ENCODE measurements at places on chromosomes 1 and 21.

DNA sequence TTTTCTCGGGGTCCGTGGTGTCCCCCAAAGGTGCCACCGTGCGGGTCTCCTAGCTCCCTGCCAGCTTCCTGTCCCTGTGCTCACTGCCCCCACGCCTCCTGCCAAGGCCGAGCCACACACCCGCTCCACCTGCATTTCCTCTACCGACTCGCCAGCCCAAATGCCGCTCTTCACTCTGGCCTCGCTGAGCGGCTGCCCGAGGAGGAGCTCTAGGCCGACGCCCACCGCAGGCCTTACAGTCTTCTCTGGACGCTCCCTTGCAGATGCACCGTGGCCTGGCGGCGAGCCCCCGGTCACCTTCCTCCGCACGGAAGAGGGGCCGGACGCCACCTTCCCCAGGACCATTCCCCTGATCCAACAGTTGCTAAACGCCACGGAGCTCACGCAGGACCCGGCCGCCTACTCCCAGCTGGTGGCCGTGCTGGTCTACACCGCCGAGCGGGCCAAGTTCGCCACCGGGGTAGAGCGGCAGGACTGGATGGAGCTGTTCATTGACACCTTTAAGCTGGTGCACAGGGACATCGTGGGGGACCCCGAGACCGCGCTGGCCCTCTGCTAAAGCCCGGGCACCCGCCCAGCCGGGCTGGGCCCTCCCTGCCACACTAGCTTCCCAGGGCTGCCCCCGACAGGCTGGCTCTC, 26.3 kb downstream of the FTCD start:
- no peak for DNase-seq

GRCh38 chr1:40783001-40783905, at the start of gene KCNQ4:
KCNQ4 (plus strand) TSS chr1:40783787; CDS start chr1:40784094, 307 bp downstream.
- DNase-seq = no peak

GRCh38 chr1:25809929-25810328, 9.8 kb upstream of the MTFR1L start:
- DNase-seq = no peak

DNA sequence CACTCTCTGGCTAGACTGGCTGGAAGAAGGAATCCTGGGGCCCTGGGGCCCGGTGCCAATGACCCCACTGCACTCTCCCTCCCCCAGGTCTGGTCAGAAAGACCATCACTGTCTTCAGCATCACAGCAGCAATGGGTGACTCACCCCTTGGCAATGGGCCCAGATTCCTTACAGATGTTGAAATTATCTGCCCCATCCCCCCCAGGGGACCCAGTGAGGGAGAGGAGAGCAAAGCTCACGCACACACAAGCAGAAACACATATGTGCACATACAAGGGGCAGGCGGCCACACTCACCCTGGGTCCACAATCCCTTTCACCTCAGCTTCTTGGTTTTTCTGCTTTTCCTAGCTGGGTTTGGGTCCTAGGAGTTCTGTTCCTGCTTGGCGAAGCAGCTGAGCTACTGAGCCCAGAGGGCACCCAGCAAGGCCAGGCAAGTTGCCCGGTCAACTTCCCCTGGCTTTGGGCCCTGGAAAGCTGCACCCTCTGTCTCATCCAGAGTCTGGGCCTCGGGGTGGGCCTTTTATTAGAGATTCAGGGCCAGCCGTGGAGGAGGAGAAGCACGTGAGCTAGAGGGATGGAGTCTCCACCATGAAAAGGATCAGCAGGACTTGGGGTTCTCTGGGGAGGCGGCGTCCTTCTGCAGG, 2.6 kb downstream of the COL16A1 start:
- DNase-seq = peak; percentile 32

DNA sequence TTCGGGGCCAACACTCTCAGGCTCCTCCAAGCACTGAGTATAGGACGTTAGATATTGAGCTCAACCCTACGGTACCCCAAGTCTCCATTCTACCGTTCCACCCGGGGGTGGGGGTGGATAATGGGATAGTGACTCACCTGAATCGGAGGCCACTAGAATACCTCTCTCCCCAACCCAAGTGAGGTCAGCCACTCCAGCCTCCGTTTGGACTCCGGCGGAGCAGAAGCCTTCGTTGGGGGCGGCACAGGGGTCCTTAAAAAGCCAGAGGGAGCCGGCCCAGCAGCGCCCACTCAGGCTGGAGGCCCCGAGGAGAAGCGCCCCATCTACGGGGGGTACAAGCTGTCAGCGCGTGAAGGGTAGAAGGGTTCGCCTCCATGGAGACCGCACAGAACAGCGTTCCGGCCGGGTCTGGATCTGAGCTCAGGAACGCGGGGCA, 556 bp downstream of the WDR77 start:
- no peak for DNase-seq

DNA sequence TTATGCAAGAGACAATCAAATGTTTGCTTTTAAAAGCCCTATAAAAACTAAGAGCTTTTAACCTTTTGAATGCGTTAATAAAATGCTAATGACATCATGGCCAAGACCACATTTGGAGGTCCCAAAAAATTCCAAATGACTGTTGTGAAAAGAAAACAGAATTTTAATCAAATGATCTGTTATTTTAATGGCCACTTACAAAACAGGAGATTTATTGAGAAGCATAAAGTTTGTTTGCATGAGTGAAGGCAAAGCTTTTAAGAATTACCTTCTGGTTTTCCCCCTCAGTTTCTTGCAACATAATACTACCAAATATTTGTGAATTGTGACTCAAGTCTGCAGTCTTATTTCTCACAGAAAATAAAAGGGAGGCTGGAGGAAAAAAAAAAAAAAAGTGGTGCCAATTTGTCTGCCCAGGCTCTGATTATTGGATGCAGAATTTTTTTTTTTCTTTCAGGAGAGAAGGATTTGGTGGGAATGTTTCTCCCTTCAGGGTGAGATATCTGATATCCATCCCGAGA, 60.7 kb downstream of the GORAB start:
- no peak for DNase-seq

DNA sequence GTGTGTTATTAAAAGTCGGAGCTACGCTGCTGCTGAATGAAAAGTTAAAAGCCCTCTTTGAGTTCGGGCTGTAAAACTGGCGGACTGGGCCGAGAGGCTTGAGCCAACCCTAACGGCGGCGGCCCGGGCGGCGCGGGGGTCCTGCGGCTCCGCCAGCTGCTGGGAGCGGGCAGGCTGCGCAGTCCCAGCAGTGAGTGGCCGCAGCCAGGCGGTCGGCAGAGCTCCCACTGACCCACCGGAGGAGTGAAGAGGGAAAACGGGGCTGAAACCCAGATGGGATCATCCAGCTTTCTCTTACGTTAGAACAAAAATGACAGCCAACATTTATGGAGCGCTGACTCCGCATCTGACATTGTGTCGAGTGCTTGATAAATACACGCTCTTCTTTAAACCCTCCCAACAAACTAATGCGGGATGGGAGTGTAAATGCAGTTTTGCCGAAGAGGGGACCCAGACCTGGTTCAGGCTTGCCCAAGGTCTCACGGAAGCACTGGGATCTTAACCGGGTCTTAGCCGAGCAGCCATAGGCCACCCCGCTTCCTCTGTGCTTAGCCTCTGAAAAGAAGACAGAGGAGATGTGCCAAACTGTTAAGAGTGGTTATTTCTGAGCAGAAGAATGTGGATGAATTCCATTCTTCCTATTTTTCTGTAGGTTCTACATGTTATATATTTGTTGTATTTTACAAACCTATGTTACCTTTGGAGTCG, 3.5 kb downstream of the GRHL3 start:
- DNase-seq = no peak

GRCh38 chr1:237774246-237774645, 116.5 kb downstream of the ZP4 start:
- DNase-seq = no peak

- no peak for DNase-seq
Observed at GRCh38 chr1:183417772-183418491, at the start of gene NMNAT2. NMNAT2 (minus strand) TSS chr1:183418380; CDS start chr1:183418267, 113 bp downstream.

- no peak for DNase-seq
Observed at GRCh38 chr1:178417858-178418257, 78.9 kb downstream of the CLEC20A start.

DNA sequence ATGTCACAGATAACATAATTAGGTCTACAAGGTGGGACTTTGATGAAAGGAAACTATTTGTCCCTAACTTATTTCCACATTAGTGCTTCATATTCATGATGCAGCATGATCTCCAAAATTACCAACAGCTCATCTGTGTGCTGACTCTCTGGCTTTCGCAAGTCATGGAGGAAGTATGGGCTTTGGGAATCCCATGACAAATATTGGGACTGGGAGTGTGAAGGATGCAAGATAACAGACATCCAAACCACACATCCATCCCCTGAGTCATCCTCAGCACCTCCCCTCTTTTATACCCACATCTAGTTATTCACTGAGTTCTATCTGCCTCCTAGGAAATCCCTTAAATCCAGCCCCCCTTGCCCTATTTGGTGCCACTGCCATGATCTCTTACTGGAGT, 102.8 kb upstream of the COL24A1 start:
- DNase-seq = no peak

- DNase-seq = no peak
Observed at GRCh38 chr1:117678246-117678977, 72.6 kb downstream of the TENT5C start.

DNA sequence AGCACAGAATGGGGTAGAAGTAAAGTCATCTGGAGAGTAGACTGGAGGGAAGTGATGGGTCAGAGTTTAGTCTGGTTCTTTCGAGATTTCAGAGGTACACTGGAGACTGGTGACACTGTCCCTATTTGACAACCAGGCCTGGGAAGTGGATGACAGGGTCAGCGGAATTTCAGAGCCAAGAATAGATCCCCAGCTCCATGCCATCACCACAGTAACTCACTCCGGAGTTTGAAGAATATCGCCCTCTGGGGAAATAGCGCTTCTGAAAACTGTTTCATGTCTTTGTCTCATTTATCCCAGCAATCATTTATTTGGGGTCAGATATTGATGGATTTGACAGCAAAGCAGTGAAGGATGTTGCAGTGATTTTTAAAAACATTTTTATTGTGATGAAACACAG, 7.6 kb upstream of the NFASC start:
- no peak for DNase-seq

GRCh38 chr1:182555493-182555892, 33.6 kb downstream of the RNASEL start:
- no peak for DNase-seq

DNA sequence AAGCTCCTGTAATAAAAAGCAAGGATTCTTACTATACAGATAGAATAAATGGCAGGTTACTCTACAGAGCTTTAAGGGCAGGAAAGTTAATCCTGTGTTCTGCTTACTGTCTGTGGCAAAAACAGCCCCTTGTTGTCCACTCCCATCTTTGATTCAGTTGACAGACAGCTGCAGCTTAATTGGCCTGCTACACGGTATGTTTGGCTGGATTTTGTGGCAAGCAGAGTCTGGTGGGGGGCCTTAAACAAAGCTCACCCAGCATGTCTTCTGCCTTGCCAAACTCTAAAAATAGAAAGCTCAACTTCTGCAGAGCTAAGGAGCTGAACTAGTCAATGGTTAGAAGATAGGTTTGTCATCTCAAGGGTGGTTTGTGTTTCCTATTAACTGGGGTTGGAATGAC, 407.2 kb downstream of the HLX start:
- no peak for DNase-seq

DNA sequence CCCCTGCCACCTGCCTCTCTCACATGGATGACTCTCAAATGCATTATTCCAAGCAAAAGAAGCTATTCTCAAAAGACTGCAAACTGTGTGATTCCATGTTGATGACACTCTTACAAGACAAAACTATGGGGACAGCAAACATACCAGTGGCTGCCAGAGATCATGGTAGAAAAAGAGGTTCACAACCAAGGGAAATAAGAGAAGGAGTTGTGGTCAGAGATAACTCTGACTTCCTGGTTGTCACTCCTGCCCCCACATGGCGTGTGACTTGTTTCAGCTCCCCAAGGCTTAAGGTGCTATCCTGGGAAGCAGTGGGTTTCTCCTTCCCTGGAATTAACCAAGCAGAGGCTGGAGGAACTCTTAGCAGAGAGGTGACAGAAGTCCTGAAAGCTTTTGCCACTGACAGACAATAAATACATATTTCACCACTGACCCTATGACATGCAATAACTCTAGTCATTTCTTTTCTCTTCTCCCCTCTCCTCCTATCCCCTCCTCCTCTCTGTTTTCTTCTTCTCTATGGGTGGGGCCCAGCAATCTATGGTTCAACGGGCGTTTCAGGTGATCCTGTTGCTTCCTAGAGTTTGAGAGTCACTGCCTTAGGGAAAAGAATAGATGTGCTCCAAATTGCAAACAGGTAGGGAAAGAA, 185.1 kb downstream of the FCRL5 start:
- no peak for DNase-seq

GRCh38 chr1:180123463-180123936, 31.2 kb upstream of the QSOX1 start:
- DNase-seq = no peak

GRCh38 chr21:45680215-45680614, 36.7 kb downstream of the PCBP3 start:
- no peak for DNase-seq

- DNase-seq = peak; percentile 41
Observed at GRCh38 chr1:210360852-210361477, 32.3 kb downstream of the HHAT start.

- no peak for DNase-seq
Observed at GRCh38 chr1:93592551-93592949, 89.1 kb downstream of the BCAR3 start.

DNA sequence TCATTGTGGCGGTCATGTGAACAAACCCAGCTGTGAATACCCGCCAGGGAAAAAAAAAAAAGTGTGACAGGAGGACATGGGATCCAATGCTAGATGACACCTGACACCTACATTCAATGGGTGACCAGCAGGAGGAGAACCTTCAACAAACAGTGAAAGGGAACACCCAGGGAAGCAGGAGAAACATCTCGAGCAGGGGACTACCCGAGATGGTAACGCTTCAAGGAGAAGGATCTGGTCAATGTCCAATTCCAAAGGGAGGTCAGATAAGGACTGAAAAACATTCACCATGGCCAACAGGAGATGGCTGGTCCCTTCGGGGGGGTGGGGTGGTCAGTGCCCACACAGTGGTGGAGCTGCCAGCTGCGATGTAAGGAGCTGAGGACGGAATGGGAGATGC, 46.3 kb downstream of the PTPN14 start:
- no peak for DNase-seq

GRCh38 chr1:60596791-60597750, 485.3 kb upstream of the NFIA start:
- no peak for DNase-seq

DNA sequence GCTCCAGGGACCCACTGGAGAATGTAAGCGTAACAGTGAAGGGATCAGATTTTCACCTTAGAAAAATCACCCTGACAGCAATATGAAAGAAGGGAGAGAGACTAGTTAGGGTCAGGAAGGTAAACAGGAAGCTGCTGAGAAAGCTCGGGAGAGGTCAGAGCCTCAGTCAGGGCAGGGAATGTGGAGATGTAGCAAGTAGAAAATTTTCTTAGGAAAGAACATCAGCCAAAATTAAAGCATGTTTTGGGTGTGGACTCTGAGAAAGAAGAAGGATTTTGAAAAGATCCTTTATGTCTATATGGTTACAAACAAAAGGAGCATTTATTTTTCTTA, 16.7 kb upstream of the ERICH3 start:
- DNase-seq = no peak

DNA sequence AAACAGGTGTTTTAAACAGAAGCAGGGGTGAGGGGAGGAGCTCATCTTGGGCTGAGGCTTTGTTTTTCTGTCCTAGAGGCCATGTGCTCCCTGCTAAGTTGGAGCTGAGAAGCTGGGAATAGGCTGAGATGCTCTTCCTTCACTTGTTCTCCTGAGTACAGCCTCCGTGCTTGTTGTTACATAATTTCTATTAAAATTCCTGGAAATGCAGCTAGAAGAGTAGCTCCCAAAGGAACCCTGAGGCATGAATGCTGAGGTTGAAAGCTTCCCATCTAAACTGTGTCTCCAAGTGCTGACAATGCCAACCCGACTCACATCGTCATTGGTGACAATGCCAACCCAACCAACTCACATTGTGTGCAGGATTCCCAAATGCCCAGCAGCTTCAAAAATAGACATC, 12.6 kb upstream of the ITPKB start:
- no peak for DNase-seq
